GM20000 (cell line): ENCODE measurements at places on chromosomes 1 and 21.

DNA sequence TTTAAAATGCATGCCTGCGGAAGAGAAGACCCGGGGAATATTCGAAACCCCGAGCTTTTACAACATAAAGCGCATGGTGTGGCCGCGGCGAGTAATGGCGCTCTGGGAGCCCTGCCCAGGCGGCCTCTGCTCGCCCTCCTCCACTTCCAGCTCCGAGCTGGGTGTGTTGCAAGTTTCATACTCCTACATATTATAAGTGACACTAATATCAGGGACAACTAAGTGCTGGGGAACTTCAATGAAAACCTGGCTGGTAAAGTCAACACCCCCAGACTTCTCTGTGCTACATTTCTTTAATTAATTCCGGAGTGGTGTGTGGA is 11.8 kb downstream of the SIM2 start:
- DNase-seq, result no peak

DNA sequence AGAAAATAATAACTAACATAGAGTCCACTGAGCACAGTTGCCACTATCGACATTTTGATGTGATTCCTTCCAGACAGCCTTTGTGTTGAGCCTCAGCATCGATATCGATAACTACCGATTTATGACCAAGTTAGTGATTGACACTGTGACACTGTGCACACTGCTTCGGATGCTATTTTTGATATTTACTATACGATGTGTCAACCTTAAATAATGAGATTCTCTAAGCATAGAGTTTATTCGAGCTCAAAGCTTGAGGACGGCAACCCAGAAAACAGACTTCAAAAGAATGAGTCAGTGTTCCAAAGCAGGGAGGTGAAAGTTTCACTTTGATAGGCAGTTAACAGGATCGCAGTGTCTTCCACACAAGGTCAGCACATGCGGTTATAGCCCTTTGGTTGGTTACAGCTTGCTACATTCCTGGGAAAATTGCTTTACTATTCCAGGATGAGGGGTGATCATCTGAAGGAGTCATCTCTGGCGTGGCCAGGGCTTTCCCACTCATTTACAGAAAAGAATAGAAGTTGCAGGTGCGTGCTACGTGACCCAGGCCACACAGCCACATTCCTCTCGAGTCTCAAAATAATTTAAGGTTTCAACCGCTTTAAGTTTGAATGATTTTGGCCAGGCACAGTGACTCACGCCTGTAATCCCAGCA is 53.6 kb upstream of the EFHD2 start:
- no peak for DNase-seq

- no peak for DNase-seq
These were observed 139.9 kb downstream of the ASTN1 start for GRCh38 chr1:177024623-177025022.

DNA sequence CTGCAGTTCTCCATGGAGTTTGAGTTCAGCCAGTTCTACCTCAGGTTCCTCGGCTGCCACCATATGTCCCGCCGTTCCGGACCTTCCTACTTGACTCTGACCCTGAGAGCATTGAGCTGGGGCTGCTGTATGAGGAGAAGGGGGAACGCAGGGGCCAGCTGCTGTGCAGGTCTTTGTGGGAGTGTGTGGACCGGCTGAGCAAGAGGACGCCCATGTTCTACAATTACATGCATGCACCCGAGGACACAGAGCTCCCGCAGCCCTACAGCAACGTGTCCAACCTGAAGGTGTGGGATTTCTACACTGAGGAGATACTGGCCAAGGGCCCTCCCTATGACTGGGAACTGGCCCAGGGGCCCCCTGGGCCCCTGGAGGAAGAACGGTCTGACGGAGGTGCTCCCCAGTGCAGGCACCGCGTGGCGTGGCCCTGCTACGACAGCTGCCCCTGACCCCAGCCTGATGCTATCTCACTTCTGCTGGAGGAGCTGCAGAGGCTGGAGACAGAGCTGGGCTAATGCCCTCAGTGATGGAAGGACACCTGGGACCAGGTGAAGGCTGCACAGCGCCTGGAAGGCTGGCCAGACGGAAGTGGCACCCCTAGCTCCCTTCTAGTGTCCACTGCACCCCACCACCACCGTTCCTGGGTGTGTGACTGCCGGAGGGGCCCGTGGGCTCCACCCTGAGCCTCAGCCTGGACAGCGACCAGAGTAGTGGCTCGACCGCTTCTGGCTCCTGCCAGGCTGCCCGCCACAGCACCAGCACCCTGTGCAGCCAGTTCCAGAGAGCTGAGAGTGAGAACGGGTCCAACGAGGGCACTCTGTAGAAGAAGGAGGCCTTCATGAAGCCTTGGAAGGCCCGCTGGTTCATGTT is 20.8 kb upstream of the NPPB start:
- no peak for DNase-seq

DNA sequence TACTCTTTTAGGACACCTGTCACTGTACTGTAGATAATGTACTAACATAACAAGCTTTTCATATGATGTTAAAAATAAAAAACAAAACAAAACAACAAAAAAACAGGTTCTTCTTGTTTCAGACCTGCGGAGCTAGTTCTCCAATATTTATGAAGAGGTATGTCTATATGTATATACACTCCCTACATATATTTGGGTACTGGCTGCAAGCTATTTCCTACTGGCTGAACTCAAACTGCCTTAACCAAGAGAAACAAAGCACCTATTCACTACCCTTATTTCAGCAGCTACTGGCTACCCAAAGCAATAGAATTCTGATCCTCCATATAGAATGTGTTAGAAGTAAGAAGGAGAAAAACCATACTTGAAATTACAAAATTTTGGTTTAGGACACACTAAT is 73.5 kb downstream of the ABL2 start:
- DNase-seq, result no peak
